ENCODE measurements at places on chromosomes 4 and X.

DNA sequence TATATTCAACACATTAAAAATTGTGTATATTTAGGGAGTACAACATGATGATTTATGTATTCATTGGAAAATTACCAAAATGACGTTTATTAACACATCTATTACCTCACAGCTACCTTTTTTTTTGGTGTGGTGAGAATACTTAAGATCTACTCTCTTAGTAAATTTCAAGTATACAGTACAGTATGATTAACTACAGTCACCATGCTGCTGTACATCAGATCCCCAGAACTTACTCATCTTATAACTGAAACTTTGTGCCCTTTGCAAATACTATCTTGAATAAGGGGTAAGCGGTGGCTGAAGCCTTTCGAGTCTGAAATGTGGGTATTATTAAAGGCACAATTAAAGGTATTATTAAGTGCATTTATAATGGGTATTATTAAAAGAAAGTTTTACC is 976 bp downstream of the PHKA1 start:
- DNase-seq, result no peak

DNA sequence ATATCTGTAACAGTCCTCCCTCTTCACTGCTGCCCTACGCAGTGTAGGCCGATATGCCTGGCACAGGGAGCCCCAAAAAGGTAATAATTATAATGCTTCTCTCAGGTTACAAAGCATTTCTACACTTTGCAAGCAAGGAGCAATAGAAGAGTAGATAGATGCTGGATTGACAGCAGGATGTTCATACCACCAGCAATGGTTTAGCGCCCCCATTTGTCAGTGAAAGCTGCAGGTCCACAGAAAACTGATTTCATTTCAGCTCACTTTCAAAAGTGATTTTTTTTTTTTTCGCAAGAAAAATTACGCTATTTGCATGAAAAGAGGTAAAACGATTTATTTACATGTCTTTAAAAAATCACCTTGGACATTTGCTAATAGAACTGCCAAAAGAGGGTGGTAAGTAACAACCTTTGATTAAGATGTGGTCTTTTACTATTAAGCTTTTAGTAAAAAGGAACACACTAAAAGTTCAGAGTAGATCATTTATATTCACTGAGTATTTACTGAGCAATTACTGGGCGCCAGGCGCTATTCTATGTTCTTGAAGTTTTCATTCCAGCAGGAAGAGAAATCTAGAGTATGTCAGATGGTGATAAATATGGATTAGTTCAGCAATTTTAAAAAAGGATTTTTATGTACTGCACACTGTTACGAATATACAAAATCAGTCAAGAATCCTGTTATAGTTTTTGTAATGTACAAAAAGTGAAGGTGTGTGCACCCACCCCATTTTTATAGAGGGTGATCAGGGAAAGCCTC is 34.4 kb downstream of the HPF1 start:
- no peak for DNase-seq

DNA sequence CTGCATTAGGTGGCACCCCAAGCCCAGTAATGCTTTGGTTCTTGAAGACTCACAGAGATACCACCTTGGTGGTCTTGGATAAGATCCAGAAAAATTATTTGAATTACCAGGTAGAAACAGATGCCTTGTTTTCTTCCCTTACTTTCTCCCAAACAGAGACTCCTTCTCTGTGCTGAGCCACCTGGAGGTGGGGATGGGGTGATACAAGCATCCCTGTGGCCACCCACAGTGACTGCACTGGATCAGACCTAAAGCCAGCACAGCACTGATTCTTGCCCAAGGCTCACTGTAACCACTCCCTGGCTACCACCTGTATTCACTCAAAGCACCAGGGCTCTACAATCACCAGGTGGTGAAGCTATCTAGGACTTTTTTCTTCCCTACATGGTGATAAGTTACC is 156.8 kb downstream of the TEX13A start:
- DNase-seq, result no peak

GRCh38 chr4:105357258-105357980 is 116.4 kb downstream of the PPA2 start:
- no peak for DNase-seq

GRCh38 chr4:40662962-40663604 is 33.4 kb upstream of the RBM47 start:
- no peak for DNase-seq

GRCh38 chrX:130174937-130175336 is 3.2 kb downstream of the RAB33A start:
- DNase-seq, result no peak

- no peak for DNase-seq
Measured at GRCh38 chrX:83759872-83760271, 101.1 kb upstream of the CYLC1 start.

- no peak for DNase-seq
Measured at GRCh38 chrX:153651540-153652079, 4.6 kb downstream of the DUSP9 start.

DNA sequence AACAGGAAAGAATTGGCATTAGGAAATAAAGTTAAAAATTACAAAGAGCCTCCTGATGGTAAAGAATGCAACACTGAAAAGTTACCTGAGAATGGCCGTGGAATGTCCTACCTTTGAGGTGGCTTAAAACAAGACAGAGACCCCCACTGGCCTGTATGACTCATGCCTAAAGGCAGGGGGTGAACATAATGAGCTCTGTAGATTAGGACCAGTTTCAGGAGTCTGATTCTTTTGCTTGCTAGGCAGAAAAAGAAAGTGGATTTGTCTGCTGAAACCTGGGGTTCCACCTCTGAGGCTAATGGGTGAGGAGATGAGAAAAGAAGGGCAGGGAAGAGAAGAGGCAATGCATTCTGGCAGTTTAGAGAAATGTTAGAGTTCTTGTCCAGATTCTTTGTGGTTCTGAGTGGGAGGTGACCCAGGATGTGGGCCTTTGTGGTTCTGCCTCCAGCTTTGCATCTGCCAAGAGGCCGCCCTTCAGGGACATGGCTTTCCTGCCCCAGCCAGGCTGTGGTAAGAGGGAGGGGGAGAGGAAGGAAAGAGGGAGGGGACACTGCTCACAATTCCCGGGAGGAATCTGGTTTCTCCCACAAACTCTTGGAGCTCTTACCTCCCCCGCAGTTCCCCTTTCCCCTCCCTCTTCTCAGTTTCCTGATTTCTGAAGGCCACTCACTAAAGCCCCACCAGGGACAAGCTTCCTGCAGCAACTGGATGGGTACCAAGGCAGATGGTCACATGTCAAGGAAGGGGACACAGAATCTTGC is 109.6 kb downstream of the EFNB1 start:
- DNase-seq, result no peak

GRCh38 chr4:15167743-15168142 is 165.5 kb downstream of the CPEB2 start:
- DNase-seq, result no peak

- no peak for DNase-seq
Measured at GRCh38 chrX:9234315-9234714, 200.4 kb upstream of the FAM9B start.

All from SW 1271 (cell line).